Activated CD4-positive, alpha-beta T cell treated with anti-CD3 and anti-CD28 coated beads, Interleukin-2, amount 50 U/mL, for 24 hours (primary cell): ENCODE measurements at places on chromosomes 6 and 20.

GRCh38 chr6:35400111-35400510 lies 52.0 kb upstream of the FANCE start:
- no peak for DNase-seq

GRCh38 chr6:148385379-148385778 lies 42.7 kb downstream of the SASH1 start:
- DNase-seq, result no peak

DNA sequence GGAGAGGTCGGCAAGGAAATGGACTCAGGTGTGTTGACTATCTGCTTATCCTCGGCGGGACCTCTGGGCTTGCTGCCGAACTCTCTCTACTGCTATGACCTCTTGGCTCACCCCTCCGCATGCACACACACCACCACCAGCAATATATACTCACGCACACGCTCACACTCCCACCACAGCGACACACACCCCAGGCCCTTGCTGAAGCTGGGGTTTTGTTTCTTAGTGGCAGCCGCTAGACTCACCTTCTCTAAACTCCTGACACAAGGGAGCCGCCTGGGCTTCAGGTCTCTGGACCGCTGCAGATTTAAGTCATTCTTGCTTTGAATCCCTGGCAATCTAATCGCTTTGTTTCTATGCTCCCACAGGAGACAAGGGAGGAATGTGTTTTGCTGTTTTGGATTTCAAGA lies 59.4 kb upstream of the BACH2 start:
- no peak for DNase-seq

DNA sequence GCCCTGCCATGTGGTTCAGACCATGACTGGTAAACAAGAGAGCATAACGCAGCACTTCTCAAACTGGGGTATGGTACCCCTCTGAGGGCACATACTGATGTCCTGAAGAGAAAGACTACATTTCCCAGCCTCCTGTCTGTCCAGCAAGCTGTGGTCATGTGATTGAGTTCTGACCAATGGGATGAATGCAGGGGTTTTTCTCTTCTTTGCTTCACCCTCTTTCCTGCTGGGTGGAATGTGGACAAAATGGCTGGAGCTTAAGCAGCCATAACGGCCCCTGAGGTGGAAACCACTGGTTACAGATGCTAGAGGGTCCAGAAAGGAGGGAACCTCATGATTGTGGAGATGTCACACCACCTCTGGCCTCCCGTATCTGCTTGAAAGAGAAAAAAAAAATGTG lies 19.4 kb upstream of the KCNB1 start:
- no peak for DNase-seq

DNA sequence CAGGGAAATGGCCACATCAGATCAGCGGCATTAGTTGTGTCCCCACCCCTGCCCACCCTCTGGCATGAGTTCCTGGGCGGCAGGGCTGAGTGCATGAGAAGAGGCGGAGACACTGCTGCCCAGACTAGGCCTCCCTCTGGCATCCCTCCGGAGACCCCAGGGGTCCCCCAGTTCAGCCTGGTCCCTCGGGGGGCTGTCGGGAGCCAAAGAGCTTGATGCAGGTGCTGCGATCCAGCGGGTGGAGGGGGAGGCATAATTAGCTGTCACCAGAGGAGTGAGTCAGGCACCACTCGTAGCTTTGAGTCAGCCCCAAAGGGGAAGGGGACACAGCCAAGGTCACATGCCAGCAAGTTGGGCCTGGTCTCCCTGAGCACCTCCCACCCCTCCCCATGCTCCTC lies 34.5 kb downstream of the DLGAP4 start:
- no peak for DNase-seq

DNA sequence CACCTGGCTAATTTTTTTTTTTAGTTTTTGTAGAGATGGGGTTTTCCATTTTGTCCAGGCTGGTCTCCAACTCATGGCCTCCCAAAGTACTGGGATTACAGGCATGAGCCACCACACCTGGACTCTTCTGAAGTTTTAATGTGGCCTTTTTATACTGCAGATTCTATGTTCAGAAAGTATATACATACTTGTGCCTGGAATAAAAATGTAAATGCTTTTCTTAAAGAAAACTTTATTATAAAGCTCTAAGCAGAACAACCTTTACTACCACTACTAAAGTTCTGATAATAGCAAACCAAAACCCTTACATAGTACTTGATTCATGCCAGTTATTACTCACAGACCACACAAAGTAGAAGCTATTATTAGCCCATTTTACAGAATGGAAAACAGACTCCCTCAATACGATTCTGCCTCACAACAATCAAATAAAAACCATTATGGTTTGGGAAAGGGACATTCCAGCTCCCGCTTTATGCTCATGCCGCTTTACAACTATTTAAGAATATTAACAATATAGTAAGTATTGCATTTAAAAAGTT lies 5.3 kb downstream of the PHIP start:
- no peak for DNase-seq

- no peak for DNase-seq
Measured at GRCh38 chr6:113875470-113875869, 18.3 kb downstream of the MARCKS start.

DNA sequence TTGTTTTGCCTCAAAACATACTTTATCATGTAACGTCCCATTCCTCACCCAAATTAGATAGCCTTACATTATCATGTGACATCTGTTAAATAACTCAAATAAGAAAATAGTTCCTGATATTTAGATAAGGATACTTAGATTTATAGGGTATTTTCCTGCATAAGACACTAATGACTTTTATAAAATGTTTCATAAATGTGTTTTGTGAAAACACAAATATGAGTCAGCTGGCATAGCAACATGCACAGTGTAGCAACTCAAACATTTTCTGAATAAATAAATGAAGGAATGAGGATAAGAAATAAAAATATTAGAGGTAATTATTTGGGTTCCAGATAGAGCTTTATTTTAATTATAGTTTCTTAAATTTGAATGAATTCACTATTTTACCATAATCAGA lies 460.4 kb upstream of the PLCB4 start:
- no peak for DNase-seq

GRCh38 chr20:59939879-59940128 lies 301 bp downstream of the PPP1R3D start:
- DNase-seq, result no peak

DNA sequence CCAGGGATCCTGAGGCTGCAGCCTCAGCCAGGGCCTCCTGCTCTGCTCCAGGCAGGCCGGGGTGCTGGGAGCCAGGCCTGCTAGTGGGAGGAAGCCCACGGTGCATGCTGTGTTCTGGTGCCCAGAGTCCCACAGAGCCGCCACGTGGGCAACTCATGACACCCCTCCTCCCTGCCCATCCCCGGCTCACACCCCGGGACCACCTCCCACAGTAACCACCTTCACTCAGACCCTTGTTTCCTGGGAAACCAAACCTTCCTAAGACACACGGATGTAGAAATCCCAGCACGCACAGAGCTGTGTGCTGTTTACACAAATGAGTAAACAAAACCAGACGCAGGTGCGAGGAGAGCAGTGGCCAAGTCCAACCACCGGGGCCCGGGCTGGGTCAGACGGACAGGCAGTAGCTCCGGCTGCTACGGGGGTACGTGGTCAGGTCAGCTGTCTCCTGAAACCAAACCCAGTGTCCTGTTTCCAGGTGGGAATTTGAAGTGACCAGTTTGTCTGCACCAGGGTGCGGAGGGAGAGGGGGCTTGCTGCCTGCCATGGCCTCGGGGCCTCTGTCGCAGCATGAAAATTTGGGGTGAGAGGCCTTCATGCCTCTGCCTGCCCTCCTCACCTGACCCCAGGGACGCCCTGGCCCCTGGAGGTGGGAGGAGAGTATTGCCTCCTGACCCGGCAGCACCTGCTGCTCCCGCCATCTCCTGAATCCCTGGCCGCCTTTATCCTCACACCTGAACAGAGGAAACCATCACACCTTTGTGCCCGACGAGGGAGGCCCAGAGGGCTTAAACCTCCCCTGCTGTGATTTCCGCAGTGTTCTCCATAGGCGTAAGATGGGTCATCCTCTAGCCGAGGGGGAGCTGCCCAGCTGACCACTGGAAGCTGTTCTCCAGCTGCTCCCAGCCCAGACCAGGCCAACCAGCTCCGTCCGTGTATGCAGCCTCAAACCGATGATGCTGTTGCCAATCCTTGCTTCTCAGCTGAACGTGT lies 52.0 kb upstream of the SMOC2 start:
- DNase-seq, result no peak

DNA sequence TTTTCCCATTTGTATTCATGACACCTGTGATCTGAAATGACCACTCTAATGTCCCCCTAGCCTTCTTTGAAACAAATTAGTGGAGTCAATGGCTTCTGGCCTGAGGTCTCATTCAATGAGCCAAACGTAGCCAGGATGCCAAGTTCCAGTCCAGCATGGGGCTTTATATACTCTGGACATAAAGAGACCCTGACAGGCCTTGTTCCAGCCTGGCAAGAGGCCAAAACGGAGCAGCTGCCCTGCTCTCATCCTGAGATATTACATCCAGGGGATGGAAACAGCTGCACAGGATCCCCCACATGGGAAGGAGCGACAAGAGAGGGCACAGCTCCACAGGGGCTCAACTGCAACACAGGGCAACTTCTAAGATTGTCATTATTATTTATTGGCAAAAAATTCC lies 437.8 kb downstream of the CDH26 start:
- DNase-seq, result no peak

DNA sequence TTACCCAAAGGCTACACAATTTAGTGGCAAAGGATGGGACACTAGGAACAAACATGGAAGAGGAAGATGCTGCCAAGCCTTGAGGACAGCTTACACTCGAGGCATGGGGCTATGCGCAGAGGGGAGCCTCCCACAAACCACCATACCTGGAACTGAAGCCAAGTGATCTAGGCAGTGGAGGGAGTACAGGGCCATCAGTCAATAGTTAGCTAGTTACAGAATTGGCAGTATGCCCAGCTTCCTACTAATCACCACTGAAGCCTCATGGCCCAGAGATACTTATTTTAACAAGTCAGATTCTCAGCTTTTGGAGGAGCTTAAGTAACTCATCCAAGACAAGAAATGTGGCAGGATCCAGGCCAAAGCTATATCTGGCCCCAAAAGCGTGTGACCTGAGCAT lies 226.6 kb upstream of the MOCS1 start:
- DNase-seq, result no peak

DNA sequence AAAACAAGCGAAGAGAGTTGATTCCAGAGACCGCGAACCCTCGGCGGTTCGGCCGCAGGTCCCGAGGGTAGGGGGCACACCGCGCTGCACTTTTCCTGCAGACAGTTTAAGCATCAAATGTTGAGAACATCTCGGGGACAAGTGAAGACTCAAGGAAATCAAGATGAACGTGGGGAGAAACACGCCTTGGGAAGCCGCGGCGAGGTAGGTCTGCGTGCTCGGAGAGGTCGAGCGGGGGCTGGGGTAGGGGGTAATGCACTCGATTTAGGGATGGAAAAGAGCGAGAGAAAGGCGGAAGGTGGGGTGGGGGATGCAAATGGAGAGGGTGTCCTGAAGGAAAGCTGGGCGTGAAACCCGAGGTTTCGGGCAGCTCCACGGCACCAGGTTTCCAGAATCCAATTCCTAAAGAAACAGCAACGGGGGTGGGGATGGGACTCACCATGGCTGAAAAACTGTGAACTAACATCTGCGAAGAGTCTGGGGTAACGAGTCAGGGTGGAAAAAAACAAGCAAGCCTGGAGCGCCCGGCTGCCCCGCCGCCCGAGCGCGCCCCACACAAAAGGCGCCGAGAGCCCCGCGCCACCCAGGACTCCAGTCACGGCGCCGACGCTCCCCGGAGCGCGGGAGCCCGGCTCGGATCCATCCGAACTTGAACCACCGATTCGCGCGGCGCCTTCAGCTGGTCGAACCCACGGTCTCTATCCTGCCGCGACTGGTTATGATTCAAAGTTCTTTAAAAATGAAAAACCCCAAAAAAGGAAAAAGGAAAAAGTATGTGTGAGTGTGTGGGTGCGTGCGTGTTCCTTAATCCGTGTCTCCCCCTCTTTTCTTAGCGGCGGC lies 3.5 kb downstream of the TFAP2A start:
- DNase-seq, result no peak

DNA sequence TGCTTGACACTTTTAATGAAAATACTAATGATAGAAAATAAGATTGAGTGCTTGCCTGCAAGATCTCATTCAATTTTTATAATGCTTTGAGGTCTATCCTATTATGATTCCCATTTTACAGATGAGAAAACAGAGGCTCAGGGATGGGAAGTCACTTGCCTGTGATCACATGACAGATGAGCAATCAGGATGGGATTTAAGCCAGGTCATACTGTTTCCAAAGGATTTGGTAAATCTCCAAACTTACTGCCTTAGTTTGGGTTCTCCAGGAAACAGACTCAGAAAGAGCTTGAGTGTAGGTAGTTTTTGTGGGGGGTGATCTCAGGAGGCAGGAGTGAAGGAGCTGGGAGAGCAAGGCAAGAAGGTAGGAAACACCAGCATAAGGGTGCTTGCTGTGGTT lies 456.3 kb downstream of the MAFB start:
- no peak for DNase-seq

DNA sequence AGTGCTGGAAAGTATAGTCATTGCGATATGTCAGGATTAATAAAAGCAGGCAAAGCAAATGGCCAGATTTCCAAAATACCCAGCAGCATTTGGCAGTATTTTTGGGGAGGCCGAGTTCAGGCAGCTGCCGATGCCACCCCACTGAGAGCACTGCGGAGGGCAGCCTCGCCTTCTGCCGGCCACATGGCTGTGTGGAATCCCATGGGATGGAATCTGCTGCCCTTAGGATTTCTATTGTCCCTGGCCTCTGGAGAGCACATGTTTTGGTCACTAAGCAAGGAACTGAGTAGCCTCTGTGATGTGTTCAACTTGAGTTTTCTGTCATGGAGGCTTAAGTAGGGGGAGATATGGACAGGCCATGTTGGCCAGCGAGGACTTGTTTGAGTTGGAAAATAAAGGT lies 123.0 kb downstream of the FARS2 start:
- no peak for DNase-seq

GRCh38 chr6:48027704-48028435 lies 83.1 kb downstream of the PTCHD4 start:
- no peak for DNase-seq

GRCh38 chr6:134870677-134871498 lies 79.0 kb downstream of the ALDH8A1 start:
- DNase-seq, result no peak

GRCh38 chr6:75273009-75273408 lies 11.6 kb downstream of the TMEM30A start:
- DNase-seq, result no peak

DNA sequence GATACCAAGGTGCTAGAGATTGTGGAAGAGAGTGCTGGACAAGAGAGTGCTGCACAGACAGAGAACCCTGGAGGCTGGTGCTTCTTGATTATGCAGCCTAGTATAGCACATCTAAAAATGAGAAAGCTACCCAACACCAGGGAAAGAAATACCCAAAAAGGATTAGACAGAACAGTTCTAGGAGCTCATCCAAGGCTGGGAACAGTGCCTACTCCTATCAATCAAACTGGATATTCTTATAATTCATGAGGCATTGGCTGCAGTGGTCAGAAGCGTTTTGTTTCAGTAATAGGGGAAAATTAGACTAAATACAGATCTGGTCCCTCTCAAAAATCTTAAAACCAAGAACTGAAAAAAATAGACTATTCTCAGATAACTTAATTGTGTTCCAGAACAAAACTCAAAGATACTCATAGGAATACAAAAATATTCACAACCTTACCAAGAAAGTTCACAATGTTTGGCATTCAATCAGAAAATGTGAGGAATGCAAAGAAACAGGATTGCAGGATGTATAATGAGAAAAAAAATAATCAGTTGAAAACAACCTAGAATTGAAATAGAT lies 222.9 kb downstream of the EPHA7 start:
- no peak for DNase-seq
